ENCODE measurements at places on chromosomes 7 and 10. TPM values are rescaled to one million over a fixed set of nuclear protein-coding genes. Genes with fewer than 3 reads are reported as not detected.

DNA sequence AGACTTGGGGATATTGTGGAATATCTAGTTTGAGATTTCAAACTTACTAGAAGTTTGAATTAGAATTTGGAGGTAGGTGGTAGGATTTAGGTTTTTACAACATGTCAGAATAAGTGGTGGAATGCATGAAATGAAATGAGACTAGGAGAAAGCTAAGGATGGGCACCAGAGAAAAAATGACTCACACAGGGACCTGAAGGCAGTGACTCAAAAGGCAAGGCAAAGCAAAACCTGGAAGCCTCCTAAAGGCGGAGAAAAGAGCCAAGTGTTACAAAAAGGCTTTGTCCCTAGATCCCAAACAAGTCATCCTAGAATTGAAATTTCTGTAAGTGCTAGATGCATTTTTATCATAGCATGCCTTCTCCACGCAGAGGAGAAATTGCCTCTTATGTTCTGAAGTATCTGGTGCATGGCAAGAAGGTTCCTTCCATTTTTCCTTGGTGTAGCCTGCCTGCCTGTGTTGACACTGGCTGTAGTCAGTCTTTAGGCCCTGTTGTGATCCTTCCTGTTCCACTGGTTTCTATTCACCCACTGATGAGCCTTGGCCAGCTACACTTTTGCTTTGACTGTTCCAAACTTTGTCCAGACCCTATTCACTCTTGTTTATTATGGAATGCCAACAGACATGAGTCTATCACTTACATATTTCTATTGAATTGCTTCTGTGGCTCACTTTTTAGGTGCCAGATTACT is 109.3 kb downstream of the ETV1 start:
- DNase-seq: no peak
- H3K27ac ChIP-seq: no peak overlapping the region
- H3K4me1 ChIP-seq: no peaks in the 10 kb centered on the region
- no peak overlapping the region for H3K4me3 ChIP-seq
- H3K36me3 ChIP-seq: no peaks in the 10 kb centered on the region

DNA sequence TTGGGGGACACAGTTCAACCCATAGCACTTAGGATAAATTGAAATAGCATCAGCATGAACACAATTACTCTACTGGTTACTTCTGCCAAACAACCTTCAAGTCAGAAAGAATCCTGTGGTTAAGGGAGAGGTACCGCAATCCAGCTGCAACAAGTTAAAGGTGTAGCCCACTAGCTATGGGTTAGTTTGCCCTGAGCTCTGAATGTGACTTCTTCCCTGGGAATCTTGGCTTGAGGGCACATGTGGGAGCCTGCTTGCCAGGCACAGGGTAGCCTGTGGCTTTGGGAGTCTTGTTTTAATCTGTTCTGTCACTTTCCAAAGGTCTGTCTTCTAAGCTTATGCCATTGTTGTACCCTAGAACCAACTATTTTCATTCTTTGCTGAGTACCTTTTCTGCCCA is 8.9 kb upstream of the SGPL1 start:
- H3K27ac ChIP-seq: no peak overlapping the region
- no peaks in the 10 kb centered on the region for H3K27me3 ChIP-seq

Gene NACAD
- 0.14 TPM for total RNA-seq

GRCh38 chr7:1729773-1730172 is 59.7 kb downstream of the ELFN1 start:
- H3K36me3 ChIP-seq: no peaks in the 10 kb centered on the region
- H3K4me1 ChIP-seq: no peaks in the 10 kb centered on the region
- H3K27me3 ChIP-seq: no peaks in the 10 kb centered on the region
- DNase-seq: no peak
- no peak overlapping the region for H3K4me3 ChIP-seq

GRCh38 chr7:99579956-99580777 is 17.9 kb upstream of the TMEM225B start:
- peak overlapping the region; percentile 57 for H3K4me3 ChIP-seq
- H3K27ac ChIP-seq: no peak overlapping the region
- H3K27me3 ChIP-seq: no peaks in the 10 kb centered on the region
- H3K4me1 ChIP-seq: peaks cover 14% of the 10 kb centered on the region

- no peak overlapping the region for H3K4me3 ChIP-seq
- no peak overlapping the region for H3K27ac ChIP-seq
- no peaks in the 10 kb centered on the region for H3K36me3 ChIP-seq
- H3K27me3 ChIP-seq: peaks cover 16% of the 10 kb centered on the region
- H3K4me1 ChIP-seq: no peaks in the 10 kb centered on the region
These were observed 34.8 kb downstream of the PNLIPRP2 start for GRCh38 chr10:116655568-116655967.

DNA sequence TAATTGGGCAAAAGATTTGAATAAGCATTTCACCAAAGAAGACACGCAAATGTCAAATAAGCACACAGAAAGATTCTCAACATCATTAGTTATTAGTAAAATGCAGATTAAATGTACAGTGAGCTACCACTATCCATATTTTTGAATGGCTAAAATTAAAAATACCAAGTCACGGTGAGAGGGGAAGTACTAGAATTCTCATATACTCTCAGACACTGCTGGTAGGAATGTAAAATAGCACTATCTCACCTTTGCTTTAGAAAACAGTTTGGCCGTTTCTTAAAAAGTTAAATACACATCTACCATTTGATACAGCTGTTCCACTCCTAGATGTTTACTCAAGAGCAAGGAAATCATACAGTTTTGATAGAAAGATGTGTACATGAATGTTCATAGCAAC is 115.8 kb upstream of the CELF2 start:
- H3K36me3 ChIP-seq: no peaks in the 10 kb centered on the region
- H3K27ac ChIP-seq: no peak overlapping the region
- no peak for DNase-seq
- H3K27me3 ChIP-seq: no peaks in the 10 kb centered on the region
- H3K4me1 ChIP-seq: no peaks in the 10 kb centered on the region

DNA sequence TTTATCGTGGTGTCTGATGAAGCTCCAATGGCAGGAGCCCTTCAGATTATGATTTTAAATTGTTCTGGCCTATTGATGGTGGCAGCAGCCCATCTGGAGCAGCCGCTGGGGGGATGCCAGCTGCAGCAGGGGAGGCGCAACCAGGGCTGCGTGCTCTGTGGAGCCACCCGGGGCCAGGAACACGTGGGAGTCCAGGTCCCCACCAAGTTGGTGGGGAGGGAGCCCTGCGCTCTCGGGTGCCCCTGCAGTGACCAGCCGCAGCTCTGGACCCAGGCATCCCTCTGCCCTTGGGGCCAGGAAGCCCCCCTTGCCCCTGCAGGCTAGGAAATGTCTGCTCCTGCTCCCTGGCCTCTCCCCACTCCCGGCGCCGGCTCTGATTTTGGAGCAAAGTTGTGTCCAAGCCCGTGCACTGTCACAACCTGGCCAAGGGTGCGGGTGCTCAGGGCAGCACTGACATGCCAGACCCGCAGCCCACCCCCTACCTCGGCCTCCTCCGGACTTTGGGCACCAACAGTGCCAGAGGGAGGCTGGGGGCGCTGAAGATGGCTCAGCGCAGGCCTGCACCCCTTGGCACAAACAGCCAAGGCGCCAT is 147.2 kb upstream of the ADO start:
- no peaks in the 10 kb centered on the region for H3K36me3 ChIP-seq
- no peaks in the 10 kb centered on the region for H3K27me3 ChIP-seq
- no peak for DNase-seq

DNA sequence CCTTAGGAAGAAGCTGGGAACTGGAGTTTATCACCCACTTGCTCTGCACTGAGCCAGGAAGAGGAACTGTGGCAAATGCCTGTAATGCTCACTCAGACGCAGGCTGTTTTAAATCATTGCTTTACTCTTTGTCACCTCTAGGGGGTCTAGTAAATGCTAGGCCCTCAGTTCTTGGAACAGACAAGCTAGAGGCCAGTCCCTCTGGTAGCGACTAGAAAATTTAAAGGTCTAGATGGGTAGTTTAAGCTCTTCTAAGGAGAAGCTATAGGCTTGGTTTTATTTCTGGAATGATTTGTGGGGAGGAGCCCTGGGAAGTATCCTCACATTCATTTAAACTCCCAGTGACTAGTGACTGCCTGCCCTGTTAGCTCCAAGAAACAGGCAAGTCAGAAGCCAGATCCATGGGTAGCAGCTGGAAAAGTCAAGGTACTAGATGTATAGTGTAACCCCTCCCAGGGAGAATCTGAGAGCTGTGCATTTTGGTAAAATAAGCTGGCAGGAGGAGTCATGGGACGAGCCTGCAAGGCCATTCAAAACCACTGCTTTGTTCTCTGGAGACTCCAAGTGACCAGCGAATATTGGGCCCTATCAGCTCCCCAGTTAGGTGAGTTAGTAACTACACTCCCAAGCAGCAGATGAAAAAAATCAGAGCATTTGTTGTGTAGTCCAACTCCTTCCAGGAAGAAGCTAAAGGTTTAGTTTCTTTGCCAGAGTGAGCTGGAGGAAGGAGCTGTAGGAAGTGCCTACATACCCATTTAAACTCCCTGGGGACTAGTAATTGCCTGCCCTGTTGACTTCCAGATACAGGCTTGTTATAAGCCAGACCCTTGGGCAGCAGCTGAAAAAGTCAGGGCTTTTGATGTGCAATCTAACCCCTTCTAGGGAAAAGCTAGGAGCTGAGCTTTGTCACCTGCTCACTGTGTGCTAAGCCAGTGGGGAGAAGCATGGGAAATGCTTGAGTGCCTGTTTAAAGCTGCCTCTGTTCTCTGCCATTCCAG is 68.9 kb downstream of the DYNC1I1 start:
- no peaks in the 10 kb centered on the region for H3K36me3 ChIP-seq
- H3K27ac ChIP-seq: no peak overlapping the region

DNA sequence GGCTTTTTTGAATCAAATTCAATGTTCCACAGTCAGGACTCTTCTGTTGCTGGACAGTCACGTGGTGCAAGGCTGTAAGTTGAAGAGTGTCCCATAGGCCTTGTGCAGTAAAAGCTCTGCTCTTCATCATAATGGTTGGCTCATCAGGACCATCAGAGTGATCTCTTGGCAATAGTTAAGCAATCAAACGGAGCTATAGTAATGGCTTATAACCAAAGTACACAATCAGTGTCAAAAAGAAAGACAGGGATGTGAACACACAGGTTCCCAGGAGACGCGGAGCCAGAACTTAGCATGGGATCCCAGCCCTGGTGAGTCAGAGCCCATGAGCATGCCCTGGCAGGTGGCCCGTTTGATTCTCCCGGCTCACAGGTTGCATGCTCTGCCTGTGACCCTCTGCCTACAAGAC is 10.8 kb upstream of the GPNMB start:
- H3K36me3 ChIP-seq: no peaks in the 10 kb centered on the region
- no peaks in the 10 kb centered on the region for H3K27me3 ChIP-seq
- H3K4me3 ChIP-seq: no peak overlapping the region
- H3K4me1 ChIP-seq: peaks cover 3% of the 10 kb centered on the region
- DNase-seq: no peak

DNA sequence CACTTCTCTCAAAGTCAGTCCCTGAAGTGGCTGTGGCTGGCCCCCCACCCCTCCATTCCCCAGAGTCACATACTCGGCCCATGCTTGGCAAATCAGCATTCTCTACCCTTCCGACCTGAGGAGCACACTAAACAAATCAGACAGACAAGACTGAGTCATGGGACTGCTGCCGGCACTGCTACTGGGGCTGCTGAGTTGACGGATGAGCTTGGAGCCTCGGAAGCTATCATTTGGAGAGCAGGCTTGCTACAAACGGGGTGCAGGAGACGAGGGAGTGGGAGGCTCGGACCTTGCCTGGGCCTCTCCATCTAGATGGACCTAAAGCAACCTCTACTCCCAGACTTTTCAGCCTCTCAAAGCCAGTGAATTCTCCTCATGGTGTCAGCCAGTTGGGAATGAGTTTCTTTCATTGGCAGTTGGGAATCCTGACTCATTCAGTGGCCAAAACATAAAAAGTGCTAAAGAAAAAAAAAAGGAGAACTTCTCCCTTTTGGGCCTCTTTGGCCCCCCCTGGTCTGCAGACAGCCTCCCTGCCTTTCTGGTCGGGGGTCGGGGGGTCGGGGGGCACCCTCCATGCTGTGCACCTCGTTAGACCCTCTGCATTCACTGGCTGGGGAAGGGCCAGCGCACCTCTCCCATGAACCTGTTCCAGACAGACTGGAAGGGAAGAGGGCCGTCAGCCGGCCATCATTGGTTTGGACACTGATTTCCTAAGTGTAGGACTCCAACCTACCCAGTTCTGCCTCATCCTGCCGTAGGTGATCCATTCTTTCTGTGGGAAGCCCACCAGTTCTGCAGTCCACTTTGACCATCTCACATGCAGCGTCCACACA is 52.3 kb upstream of the COL13A1 start:
- no peaks in the 10 kb centered on the region for H3K4me1 ChIP-seq

GRCh38 chr10:63384675-63385074 is 81.1 kb downstream of the JMJD1C start:
- H3K27me3 ChIP-seq: no peaks in the 10 kb centered on the region
- DNase-seq: no peak
- no peak overlapping the region for H3K4me3 ChIP-seq

- no peaks in the 10 kb centered on the region for H3K27me3 ChIP-seq
- no peak for DNase-seq
- H3K4me3 ChIP-seq: no peak overlapping the region
These were observed 6.9 kb upstream of the CYTH3 start for GRCh38 chr7:6279341-6279740.

DNA sequence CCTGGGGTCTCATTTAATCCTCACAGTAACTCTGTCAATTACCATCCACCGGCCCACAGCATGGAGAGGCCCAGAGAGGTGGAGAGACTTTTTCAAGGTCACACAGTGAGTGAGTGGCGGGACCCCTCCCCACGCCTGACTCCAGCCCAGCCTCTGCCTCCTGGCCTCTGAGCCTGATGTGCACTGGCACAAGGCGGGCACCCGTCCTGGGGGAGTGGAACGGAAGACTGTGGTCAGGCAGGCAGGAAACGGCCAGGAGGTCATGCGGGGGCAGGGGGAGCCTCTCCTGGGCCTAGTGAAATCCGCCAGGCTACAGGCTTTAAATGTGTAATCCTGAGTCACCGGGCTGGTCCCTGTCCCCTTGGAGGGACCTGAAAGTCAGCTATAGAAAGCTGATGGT is 32.2 kb downstream of the ZCCHC24 start:
- peaks cover 7% of the 10 kb centered on the region for H3K4me1 ChIP-seq
- H3K4me3 ChIP-seq: no peak overlapping the region
- H3K36me3 ChIP-seq: no peaks in the 10 kb centered on the region
- H3K27me3 ChIP-seq: no peaks in the 10 kb centered on the region
- H3K27ac ChIP-seq: no peak overlapping the region

Gene RHOBTB1
- total RNA-seq: not detected

DNA sequence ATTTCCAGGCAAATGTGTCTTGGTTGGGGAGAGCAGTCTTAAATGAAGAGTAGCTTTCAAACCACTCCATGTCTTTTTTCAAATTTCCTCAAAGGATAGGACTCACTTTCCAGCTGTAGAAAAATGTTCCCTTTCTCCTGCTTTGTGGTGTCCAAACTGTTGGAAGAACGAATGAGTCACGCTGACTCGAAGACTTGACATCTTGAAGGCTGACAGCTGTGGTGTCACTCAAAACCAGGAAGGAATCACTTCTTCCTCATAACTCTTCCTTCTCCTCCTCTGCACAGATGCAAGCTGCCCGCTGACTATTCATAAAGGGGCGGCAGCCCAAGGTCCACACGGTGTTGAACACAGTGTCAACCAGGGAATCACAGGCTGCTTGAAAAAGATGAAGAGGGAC is 19.2 kb downstream of the PLA2G12B start:
- no peaks in the 10 kb centered on the region for H3K27me3 ChIP-seq
- H3K4me1 ChIP-seq: no peaks in the 10 kb centered on the region
- no peaks in the 10 kb centered on the region for H3K36me3 ChIP-seq
- no peak overlapping the region for H3K27ac ChIP-seq
- H3K4me3 ChIP-seq: no peak overlapping the region

- no peak overlapping the region for H3K27ac ChIP-seq
- H3K4me1 ChIP-seq: no peaks in the 10 kb centered on the region
- DNase-seq: no peak
- no peaks in the 10 kb centered on the region for H3K36me3 ChIP-seq
These were observed 509 bp upstream of the OR2F1 start for GRCh38 chr7:143954135-143954534.

Gene EXOC4
- 58.0 TPM for total RNA-seq

Gene COL13A1
- total RNA-seq: not detected

Gene VGF
- not detected for total RNA-seq
